Left renal cortex interstitium (tissue), 4 donors: ENCODE measurements at places on chromosomes 1 and 21. TPM values are rescaled to one million over a fixed set of nuclear protein-coding genes. Genes with fewer than 3 reads are reported as not detected.

ERICH3 gene
- 0.87 TPM for polyA plus RNA-seq

HSPA13 gene
- 56.6 TPM for polyA plus RNA-seq

GBP5 gene
- 0.44 TPM for polyA plus RNA-seq

DDX59 gene
- polyA plus RNA-seq = 37.0 TPM

DNA sequence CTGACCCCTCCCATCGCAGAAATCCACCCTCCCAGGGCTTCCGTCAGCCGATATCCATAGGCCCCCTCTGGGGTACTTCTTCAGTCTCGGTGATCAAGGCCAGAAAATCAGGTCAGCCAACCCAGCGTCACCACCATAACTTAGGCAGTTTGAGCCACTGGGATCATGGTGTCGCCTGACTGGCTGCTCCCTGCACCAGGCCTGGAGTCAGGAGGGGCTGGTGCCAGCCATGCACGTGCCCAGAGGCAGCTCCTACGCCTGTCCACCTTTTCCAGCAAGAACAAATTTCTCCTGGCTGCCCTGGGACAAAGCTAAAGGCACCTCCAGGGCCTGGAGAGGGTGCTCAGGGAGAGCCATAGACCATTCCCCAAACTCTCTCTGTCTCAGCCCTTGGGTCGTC is 4.8 kb upstream of the CTRC start:
- no peak for DNase-seq

DNA sequence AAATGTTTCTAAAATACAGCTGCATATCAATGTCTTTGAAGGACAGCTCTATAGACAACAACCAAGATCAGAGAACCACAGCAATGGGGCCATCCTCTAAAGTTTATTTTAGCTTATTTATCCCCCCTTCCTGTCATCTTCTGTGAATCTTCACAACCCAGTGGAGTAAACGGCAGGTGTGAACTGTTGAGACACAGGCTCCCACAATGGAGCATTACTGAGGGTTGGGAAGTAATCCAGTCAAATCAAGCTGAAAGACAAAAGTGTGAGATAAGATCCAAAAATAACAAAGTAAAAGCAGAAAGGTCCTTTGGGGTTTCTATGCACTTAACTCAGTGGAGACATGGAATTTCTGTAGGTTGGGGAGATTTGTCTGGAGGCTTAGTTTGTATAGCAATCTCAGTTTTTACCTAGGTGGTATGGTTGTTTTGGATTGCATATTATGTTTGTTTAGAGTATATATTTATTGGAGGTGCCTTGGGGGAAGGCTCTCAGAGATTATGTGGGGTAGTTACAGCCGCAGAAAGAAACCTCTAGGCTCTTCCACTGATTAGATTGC is 286.9 kb upstream of the ADGRL2 start:
- DNase-seq = no peak

DNA sequence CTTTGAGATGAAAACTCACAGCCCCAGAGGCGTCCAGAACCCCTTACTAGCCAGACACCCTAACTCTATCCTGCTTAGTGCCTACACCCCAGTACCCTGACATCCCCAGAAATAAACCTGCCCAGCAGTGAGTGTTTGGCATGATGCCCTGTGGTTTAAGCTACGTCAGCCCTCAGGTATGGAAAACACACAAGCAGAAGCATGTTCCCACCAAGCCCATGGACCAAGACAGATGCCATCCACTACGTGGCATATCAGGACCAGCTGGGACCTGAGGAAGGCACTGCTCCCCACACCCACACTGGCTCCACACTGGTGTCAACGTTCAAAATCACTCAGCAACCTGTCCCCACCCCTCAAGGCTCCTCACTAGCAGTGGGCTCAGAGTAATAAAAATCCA is 116.4 kb downstream of the SYT2 start:
- DNase-seq = no peak

DNA sequence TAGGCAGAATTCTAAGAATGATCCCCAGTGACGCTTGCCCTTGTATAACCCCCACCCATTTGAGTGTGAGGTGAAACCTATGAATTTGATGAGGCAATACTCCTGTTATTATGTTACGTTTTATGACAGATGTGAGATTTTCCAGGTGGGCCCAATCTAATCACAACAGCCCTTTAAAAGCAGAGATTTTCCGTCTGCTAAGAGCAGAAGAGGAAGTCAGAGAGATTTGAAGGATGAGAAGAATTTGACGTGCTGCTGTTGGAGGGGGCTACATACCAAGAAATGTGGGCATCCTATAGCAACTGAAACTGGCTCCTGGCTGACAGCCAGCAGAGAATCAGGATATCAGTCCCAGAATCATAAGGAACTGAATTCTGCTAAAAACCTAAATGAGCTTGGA is 2.4 kb upstream of the SLC19A2 start:
- DNase-seq = no peak

DNA sequence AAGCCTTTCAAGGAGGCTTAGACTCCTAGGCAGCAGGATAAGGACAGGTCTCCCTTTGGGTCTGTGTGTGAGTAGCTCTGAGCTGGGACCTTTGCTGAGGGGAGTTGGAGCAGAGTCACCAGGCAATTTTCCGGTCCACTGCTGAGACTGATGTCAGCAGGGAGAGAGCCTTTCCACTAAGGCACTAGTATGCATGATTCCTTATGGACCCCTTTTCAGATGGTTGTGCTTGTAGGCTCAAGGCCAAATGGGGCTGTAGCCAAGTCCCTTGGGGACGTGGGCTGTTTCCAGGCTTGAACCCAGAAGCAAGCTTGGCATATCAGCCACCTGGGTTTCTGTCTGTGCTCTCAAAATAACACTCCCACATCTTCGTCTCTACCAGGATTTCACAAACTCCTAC is 73.0 kb downstream of the CCDC18 start:
- no peak for DNase-seq
